ENCODE measurements at places on chromosomes 7 and 10. TPM values are rescaled to one million over a fixed set of nuclear protein-coding genes. Genes with fewer than 3 reads are reported as not detected.

GRCh38 chr10:74040200-74041126 is 42.5 kb downstream of the VCL start:
- H3K36me3 ChIP-seq: peaks cover 12% of the 10 kb centered on the region
- H3K4me1 ChIP-seq: peaks cover 3% of the 10 kb centered on the region
- no peak overlapping the region for H3K27ac ChIP-seq
- no peak overlapping the region for H3K4me3 ChIP-seq

The FOXI2 gene
- total RNA-seq: not detected

GRCh38 chr7:146943483-146943882 is 826.9 kb downstream of the CNTNAP2 start:
- no peaks in the 10 kb centered on the region for H3K36me3 ChIP-seq
- H3K4me1 ChIP-seq: no peaks in the 10 kb centered on the region
- H3K27ac ChIP-seq: no peak overlapping the region
- DNase-seq: no peak
- no peaks in the 10 kb centered on the region for H3K27me3 ChIP-seq

- H3K4me3 ChIP-seq: peak overlapping the region; percentile 36
- peaks cover 32% of the 10 kb centered on the region for H3K27me3 ChIP-seq
- DNase-seq: no peak
- no peak overlapping the region for H3K27ac ChIP-seq
- H3K36me3 ChIP-seq: no peaks in the 10 kb centered on the region
- peaks cover 14% of the 10 kb centered on the region for H3K4me1 ChIP-seq
Observed at GRCh38 chr7:26397796-26398426, 106.2 kb downstream of the SNX10 start.

GRCh38 chr7:31007634-31008033 is 43.9 kb downstream of the GHRHR start:
- no peak overlapping the region for H3K4me3 ChIP-seq
- H3K36me3 ChIP-seq: no peaks in the 10 kb centered on the region
- no peaks in the 10 kb centered on the region for H3K4me1 ChIP-seq
- DNase-seq: no peak

DNA sequence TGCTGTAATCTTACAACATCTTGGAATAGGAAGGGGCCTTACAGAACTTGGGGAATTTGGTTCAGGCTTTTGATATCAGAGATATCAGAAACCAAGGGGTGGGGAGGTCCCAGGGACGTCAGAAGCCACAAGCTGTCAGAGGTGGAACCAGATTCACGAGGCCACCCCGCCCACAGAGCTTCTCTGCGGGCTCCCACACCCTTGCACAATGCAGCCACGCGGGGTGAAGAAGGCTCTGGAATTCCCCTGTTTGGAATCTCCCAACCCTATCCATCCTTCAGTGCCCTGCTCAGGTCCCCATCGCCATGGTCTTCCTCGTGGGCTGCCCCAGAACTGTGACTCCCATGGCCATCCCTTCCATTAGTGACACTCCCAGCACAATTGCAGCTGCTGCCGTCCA is 247.1 kb upstream of the SHH start:
- no peaks in the 10 kb centered on the region for H3K27me3 ChIP-seq
- no peak overlapping the region for H3K4me3 ChIP-seq
- no peaks in the 10 kb centered on the region for H3K36me3 ChIP-seq
- H3K4me1 ChIP-seq: no peaks in the 10 kb centered on the region
- DNase-seq: no peak

- no peak overlapping the region for H3K4me3 ChIP-seq
- H3K27me3 ChIP-seq: peaks cover 4% of the 10 kb centered on the region
- no peak for DNase-seq
- no peak overlapping the region for H3K27ac ChIP-seq
- H3K4me1 ChIP-seq: no peaks in the 10 kb centered on the region
- H3K36me3 ChIP-seq: no peaks in the 10 kb centered on the region
Observed at GRCh38 chr10:10677479-10677878, 340.2 kb upstream of the CELF2 start.

DNA sequence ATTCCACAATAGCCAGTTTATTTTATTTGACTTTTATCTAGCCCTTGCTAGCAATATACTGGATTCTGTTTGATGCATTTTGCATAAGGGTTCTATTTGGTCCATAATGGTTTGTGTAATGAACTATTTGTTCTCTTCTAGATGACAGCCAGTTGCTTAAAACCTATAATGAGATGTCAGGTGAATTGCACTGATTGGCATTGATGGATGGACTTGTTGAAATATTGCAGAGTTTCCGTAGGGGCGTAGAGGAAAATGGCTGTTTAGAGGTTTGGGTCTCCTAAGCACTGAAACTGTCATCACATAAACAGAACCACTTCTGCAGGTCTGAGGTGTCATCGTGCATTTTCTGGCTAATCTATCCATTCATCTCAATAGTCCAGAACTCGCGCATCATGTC is 124.9 kb upstream of the HDAC9 start:
- no peak overlapping the region for H3K27ac ChIP-seq
- DNase-seq: no peak
- no peaks in the 10 kb centered on the region for H3K27me3 ChIP-seq

- H3K36me3 ChIP-seq: no peaks in the 10 kb centered on the region
- H3K27ac ChIP-seq: no peak overlapping the region
- H3K4me1 ChIP-seq: no peaks in the 10 kb centered on the region
Observed at GRCh38 chr10:62885684-62886461, 69.7 kb upstream of the EGR2 start.

DNA sequence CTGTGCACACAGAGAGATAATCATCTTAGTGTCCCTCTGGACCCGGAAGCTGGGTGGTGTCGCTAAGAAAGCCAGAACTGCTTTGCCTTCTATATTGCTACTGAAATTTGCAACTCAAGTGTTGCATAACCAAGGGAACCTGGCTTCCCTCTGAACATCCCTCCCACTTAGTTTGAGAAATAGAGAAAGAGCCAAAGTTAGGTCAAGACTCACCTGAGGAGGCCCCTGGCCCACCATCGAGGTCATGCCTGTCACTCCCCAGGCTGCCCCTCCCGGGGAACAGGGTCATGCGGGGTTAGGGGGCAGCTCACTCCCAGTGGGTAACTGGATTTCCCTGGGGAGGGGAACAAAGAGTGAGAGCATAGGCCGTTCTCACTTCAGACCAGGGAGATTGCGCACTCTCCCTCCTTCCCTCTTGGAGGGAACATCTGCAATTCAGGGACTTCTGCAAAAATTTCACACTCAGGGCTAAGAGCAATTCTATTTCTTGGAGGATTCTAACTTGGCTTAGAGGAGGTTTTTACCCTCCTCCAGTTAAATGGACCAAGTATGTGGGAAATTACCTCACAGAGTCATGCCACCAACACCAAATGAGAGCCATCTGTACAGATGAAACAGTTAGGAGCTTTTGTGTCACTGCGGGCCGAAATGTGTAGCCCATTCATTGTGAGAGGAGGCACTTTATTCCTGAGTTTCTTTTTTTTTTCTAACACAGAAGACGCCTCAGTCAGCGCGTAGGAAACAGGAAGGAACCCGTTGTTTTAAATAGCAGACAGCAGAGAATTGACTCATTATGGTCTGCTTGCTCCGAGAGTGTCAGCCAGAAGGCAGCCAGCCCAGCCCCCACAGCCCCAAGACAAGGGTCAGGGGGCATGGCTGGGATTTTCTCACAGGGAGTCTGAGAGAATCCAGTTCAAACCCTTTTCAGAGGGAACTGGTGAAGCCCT is 221.3 kb downstream of the ARHGAP12 start:
- no peaks in the 10 kb centered on the region for H3K36me3 ChIP-seq
- no peak for DNase-seq
- no peak overlapping the region for H3K27ac ChIP-seq
- peak overlapping the region; percentile 6 for H3K4me3 ChIP-seq
- no peaks in the 10 kb centered on the region for H3K27me3 ChIP-seq

GRCh38 chr7:118449797-118450567 is 225.5 kb downstream of the ANKRD7 start:
- H3K4me3 ChIP-seq: no peak overlapping the region
- no peaks in the 10 kb centered on the region for H3K27me3 ChIP-seq
- no peaks in the 10 kb centered on the region for H3K36me3 ChIP-seq
- DNase-seq: no peak

- H3K4me1 ChIP-seq: no peaks in the 10 kb centered on the region
- H3K27me3 ChIP-seq: no peaks in the 10 kb centered on the region
- H3K36me3 ChIP-seq: no peaks in the 10 kb centered on the region
- H3K4me3 ChIP-seq: no peak overlapping the region
- DNase-seq: no peak
Observed at GRCh38 chr10:50533296-50533695, 90.5 kb downstream of the SGMS1 start.

- DNase-seq: no peak
- no peaks in the 10 kb centered on the region for H3K36me3 ChIP-seq
- no peaks in the 10 kb centered on the region for H3K27me3 ChIP-seq
- H3K4me3 ChIP-seq: no peak overlapping the region
- no peaks in the 10 kb centered on the region for H3K4me1 ChIP-seq
Observed at GRCh38 chr10:116082206-116082605, 190.8 kb downstream of the GFRA1 start.

DNA sequence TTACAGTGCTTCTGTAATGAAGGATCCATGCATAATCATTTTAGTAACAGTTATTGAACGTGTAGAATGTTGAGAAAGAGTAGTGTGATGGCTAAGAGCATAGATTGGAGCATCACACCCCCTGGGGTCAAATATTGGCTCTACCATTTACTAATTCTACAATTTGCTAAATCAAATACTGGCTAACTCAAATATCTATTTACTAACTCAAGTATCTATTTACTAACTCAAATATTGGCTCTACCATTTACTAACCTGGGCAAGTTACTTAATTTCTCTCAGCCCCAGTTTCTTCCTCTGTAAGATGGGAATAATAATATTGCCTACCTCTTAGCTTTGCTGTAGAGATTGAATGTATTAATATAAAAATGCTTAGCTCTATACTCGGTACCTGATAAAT is 64.0 kb downstream of the CDK14 start:
- H3K27ac ChIP-seq: no peak overlapping the region

GRCh38 chr7:137980308-137980707 is 21.6 kb downstream of the CREB3L2 start:
- peaks cover 1% of the 10 kb centered on the region for H3K36me3 ChIP-seq
- H3K27ac ChIP-seq: no peak overlapping the region
- H3K27me3 ChIP-seq: no peaks in the 10 kb centered on the region
- H3K4me1 ChIP-seq: peaks cover 4% of the 10 kb centered on the region
- DNase-seq: no peak

The DGKI gene
- not detected for total RNA-seq

- H3K4me1 ChIP-seq: no peaks in the 10 kb centered on the region
- DNase-seq: no peak
- H3K36me3 ChIP-seq: no peaks in the 10 kb centered on the region
- H3K27ac ChIP-seq: no peak overlapping the region
Observed at GRCh38 chr10:109237682-109238081, 685.6 kb downstream of the XPNPEP1 start.

The AUTS2 gene
- total RNA-seq: 47.6 TPM

DNA sequence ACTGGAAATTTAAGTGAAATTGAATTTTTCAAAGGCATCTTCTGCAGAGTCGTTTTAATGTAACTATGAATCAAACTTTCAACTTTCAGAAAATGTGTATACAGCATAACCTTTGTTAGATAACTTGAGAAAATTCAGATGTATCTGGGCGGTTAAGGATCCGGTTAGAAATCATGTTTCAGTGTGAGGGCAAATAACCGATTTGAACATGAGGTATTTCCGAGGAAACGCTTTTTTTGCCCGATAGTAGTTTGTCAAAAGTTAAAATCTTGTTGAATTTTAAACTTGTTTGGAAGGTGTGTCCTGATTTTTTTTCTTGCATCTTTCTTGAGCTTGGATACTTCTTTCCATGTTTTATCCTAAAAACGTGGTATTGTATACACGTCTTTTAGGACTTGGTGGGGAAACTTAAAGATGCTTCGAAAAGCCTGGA is 1.3 kb upstream of the BMI1 start:
- DNase-seq: no peak
- peak overlapping the region; percentile 52 for H3K4me3 ChIP-seq
- no peak overlapping the region for H3K27ac ChIP-seq
- H3K4me1 ChIP-seq: peaks cover 27% of the 10 kb centered on the region
- H3K36me3 ChIP-seq: no peaks in the 10 kb centered on the region

DNA sequence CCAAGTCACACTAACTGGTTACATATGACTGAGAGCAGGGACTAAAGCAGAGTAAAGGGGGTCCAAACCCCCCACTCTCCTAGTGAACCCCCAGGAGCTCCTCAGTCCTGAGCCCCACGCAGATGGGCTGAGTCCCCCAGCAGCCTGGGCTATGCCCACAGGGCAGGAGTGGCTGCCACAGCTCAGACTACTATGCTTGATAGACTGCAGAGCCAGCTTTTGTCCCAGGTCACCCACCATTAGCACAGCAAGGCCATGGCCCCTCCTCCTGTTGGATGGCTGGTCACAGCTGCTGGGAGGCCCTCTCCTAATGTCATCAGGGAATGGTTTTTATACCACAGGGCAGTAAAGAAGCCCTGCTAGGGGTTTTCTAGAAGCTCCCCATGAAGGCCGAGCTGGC is 46.3 kb upstream of the FGFR2 start:
- H3K36me3 ChIP-seq: no peaks in the 10 kb centered on the region
- no peaks in the 10 kb centered on the region for H3K4me1 ChIP-seq
- H3K27ac ChIP-seq: no peak overlapping the region
- H3K27me3 ChIP-seq: peaks cover 5% of the 10 kb centered on the region

DNA sequence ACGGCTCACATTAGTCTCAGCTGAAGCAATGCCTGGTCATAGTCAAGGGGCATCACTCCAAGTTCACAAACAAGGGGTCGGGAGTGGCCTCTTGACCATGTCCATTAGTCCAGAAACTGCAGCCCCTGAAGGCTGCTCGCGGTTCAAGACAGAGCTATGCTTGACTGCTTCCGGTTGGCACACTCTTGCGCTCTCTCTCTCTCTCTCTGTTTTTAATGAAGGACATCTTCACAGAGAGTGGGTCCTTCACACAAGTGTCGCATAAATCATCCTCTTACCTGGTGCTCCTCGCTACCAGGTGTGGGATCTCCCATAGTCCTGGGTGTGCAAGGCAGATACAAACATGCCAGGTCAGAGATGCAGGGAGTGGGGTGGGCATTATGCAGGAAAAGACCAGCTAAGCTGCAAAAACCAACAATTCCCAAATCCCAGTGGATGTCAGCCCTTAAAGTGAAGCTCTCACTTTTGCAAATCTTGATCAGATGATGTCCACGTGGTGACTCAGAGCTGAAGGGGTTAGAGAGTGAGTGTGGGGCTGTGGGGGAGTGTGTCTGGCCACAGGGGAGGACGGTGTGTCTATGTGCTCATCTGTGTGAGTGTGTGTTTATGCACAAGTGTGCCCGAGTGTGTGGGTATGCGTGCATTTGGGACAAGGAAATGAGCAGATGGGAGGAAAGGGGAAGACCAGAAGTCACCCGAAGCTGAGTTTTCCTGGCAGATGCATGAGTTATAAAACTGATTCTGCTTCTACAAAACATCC is 83.7 kb upstream of the PPP2R2D start:
- H3K36me3 ChIP-seq: no peaks in the 10 kb centered on the region
- no peaks in the 10 kb centered on the region for H3K27me3 ChIP-seq
- no peak overlapping the region for H3K4me3 ChIP-seq
- H3K27ac ChIP-seq: no peak overlapping the region

GRCh38 chr7:83947260-83947659 is 247.3 kb downstream of the SEMA3A start:
- H3K27me3 ChIP-seq: no peaks in the 10 kb centered on the region
- H3K36me3 ChIP-seq: no peaks in the 10 kb centered on the region

DNA sequence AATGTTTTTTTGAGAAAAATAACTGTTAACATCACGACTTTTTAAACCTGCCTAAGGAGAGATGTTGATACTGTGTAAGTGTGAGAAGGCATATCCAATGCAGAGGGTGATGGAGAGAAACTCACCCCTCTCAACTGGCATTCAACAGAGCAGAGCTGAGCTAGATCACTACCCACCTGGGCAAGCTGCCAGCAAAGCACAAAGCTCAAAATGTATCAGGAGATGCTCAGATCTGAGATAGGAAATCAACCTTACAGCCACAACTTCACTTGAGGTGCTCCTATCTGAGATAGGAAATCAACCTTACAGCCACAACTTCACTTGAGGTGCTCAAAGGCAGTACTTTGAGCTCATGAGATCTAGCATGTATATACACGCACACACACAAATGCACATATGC is 151.5 kb upstream of the PDE1C start:
- H3K27ac ChIP-seq: no peak overlapping the region
- no peak for DNase-seq
- no peaks in the 10 kb centered on the region for H3K27me3 ChIP-seq

The SPDYE1 gene
- not detected for total RNA-seq

Data from CD4-positive, alpha-beta T cell (primary cell).